ENCODE measurements at places on chromosomes 16 and 17.

- DNase-seq, result peak; percentile 88
Observed at GRCh38 chr17:49556223-49556943, 19.3 kb upstream of the NXPH3 start.

DNA sequence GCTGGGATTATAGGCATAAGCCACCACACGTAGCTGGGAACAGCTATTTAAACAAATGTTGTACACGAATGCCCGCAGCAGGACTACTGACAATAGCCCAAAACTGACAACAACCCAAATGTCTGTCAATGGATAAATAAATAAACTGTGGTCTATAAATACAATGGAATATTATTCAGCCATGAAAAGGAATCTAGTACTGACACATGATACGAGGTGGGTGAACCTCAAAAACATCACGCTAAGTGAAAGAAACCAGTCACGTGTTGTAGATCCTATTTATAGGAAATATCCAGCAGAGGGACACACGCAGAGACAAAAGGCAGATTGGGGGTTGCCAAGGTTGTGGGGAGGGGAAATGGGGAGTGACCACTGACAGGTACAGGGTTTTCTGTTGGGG lies 390.0 kb upstream of the TNRC6C start:
- DNase-seq, result no peak

DNA sequence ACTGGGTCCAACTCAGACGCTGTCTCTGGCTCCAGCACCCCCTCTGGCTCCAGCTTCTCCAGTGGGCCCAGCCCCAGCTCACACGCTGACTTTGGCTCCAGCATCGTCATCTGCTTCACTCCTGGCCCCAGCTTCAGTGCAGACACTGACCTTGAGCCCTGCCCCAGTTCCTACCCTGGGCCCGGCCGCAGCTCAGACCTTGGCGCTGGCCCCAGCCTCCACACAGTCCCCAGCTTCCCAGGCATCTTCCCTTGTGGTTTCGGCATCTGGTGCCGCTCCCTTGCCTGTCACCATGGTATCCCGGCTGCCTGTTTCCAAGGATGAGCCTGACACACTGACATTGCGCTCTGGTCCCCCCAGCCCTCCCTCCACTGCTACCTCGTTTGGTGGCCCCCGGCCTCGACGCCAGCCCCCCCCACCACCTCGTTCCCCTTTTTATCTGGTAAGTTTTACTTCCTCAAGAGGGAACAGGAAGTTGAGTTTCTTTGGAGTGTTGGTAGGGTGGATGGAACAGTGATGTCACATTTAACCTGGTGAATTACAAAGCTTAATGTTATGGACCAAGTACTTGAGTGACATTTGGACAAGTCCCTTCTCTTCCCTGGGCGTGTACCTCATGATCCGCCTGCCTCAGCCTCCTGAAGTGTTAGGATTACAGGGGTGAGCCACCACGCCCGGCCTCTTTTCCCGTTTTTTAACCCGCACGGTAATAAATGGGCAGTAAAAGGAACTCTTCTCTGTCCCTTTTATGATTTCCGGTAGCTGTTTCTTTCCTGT lies 23.4 kb upstream of the PHKG2 start:
- no peak for DNase-seq

DNA sequence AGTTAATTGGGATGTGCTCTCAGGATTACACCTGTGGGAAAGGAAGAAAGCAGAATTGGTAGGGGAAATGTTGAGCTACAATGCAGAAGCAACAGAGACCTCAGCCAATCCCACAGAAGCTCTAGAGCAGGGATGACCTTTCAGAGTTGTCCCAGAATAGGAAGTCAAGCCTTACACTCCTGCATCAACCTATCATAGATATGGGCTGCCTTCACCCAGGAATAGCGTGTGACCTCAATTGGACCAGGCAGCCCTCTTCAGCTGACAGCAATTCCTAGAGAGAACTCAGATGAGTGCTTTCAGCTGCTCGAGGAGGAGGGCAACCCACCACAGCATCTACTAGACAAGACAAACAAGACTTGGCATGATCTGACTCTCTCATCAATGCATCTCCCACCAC lies 189.7 kb downstream of the TMEM132E start:
- DNase-seq, result no peak

GRCh38 chr16:8831871-8832716 lies 34.5 kb downstream of the PMM2 start:
- DNase-seq, result peak; percentile 74

GRCh38 chr16:4327386-4328045 lies 11.6 kb downstream of the GLIS2 start:
- peak; percentile 49 for DNase-seq

DNA sequence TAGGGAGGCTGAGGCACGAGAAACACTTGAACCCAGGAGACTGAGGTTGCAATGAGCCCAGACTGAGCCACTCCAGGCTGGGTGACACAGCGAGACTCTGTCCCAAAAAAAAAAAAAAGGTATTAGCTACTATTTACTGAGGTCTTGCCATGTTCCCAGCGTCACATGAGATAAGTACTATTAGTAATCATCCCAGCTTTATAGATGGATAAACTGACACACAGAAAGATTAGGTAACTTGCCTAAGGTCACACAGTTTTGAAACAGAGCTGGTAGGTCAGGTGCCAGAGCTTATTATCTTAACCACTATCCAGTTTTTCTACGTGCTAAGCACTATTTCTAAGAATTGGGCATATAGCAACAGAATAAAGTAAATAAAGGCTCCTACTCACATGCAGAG lies 51.6 kb downstream of the TEX14 start:
- DNase-seq, result no peak

DNA sequence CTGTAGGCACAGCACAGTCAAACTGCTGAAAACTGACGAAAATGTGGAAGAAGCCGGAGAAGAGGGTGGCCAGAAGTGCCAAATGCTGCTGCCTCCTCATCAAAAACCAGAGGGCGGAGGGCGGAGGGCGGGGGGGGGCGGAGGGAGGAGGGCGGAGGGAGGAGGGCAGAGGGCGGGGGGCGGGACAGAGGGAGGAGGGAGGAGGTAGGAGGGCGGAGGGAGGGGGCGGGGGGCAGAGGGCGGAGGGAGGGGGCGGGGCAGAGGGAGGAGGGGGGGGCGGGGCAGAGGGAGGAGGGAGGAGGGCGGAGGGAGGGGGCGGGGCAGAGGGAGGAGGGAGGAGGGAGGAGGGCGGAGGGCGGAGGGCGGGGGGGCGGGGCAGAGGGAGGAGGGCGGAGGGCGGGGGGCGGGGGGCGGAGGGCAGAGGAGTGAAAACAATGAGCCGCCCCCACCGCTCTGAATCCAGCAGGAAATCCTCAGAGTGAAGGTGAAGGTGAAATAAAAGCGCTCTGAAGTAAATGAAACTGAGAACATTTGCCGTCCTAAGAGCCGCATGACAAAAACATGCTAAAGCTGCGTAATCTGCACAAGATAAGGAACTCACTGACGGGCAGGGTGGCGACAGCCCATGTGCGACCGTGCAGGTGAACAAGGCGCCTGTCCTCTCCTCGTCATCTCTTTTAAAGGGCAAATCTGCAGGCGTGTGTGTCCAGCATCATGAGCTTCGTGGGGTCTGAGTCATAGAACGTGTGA lies 22.6 kb upstream of the CBFA2T3 start:
- no peak for DNase-seq

DNA sequence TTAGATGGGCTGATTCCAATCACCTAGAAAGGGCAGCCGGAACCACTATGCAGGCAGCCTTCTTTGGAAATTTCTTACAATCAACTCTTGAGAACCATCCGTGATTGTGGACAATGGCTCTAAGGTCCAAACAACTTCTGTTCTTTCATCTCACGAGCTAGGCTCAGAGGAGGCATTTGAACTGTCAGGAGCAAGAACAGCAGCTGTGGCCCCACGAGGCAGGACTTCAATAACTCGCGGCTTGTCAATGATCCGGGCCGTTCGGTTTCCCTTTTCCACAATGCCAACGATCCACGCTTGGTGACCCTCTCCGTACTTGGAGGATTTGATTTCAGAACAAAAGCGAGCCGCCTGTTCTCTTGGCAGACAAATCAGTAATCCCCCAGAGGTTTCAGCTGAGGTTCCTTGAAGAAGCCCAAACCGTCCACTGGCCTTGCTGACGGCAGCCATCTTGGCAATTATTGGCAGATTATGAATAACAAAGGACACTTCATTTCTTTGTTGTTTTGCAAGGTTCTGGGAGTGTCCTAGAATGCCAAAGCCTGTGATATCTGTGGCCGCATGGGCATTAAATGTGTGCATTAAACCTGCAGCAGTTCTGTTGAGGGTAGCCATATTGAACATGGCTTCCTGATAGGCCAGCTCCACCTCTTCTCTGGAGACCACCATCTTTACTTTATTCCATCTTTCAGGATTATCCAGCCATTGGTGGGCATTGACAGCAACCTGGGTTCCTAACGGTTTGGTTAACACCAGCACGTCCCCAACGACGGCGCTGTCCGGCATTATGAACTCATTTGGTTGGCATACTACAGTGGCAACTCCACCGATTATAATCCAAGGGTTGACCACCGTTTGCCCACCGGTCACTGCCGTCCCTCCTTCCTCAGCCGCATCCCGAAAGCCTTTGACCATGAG lies 1.2 kb downstream of the SEPHS2 start:
- DNase-seq, result no peak

GRCh38 chr17:79840989-79841286 lies 1.7 kb upstream of the CBX4 start:
- no peak for DNase-seq

GRCh38 chr17:60386147-60387058 lies 5.5 kb downstream of the USP32 start:
- peak; percentile 20 for DNase-seq

DNA sequence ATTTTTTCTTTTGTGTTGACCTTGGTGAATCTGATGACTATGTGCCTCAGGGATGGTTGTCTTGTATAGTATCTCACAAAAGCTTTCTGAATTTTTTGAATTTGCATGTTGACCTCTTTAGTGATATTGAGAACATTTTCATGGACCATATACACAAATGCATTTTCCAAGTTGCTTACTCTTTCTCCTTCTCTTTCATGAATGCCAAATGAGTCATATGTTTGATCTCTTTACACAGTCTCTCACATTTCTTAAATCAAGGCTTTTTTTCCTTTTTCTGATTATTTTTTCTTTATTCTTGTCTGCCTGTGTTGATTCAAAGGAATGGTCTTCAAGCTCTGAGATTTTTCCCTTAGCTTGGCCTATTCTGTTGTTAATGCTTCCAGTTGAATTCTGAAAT lies 46.6 kb upstream of the KCNJ16 start:
- DNase-seq, result no peak

- no peak for DNase-seq
Observed at GRCh38 chr16:66441586-66442375, 14.7 kb downstream of the BEAN1 start.
